ENCODE measurements at places on chromosomes 3 and 15.
A peak's percentile ranks its signal among the peaks of the same experiment; 100 is the strongest.

DNA sequence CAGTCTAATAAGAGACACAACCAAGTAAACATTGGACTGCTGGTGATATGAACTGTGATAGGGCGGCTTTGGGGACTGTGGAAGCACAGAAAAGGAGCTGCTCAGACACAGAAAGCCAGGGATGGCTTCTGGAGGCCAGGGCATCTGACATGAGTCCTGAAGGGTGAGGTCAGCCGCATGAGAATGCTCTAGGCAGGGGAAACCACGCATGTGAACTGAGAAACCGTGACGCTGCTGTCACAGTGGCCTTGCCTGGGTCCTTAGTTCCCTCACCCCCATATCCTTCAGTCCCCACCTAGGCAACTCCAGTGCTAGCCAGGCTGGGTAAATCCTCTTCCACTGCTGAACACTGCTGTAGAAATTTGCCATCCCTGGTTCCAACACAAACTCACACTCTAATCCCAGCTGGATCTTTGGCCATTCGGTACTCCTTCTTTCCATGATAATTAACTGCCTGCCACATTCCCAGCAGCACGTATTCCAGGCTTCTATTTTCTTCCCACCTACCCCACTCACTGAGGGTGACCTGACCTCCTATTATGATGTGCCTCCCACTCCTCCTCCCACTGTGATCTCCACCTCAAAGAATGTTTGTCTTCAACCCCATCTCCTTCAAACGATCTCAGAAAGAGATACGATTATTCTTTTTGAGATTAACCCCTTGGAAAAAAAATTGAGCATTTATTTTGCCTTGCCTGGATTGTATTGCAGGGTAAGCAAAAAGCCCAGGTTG is 31.4 kb downstream of the CRYGS start:
- DNase-seq, result no peak

- DNase-seq, result no peak
These were observed 6.6 kb upstream of the CCR8 start for GRCh38 chr3:39322936-39323335.

GRCh38 chr15:90529011-90529370 is 732 bp upstream of the CRTC3 start:
- no peak for DNase-seq

- DNase-seq, result no peak
These were observed 17.7 kb downstream of the MELTF start for GRCh38 chr3:197011780-197012539.

DNA sequence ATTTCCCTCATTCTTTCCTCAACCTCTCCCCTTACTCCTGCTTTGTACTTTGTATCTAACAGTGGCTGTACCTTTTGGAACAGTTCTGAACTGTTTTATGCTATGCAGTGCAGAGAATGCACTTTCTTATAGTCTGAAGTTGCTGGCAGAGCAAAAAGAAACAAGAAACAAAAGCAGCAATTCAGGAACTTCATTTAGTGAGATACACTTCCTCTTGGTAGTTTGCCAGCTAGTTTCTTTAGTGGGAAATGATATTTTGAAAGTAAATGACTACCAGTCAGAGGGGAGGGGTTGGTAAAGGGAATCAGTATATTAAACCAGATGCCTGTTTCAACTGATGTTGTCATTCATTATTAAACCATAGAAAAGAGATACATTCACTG is 55.0 kb upstream of the CHD2 start:
- peak; percentile 28 for DNase-seq

DNA sequence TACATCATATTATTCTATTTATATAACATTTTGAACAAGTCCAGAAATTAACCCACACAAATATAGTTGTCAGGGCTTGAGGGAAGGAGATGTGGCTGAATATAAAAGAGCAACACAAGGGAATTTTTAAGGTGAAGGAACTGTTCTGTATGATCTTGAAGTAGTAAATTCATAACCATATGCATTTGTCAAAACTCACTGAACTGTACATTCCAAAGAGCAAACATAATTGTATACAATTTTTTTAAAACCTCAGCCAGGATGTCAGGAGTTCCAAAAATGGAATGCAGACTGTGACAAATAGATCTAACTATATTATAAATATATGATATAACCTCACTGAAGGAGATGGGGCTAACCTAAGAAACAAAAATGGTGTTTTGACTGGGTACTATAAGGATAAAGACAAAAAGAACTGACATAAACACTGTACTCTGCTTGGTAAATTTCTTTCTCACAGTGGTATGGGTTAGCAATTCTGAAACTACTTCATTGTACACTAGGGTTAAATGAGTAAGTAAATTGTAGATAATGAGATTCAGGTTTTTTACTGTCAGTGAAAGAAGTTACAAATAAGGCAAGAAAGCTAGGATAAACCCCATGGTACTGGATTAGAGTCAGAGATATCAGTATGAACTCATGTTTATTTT is 14.4 kb downstream of the GOLGB1 start:
- DNase-seq, result no peak

DNA sequence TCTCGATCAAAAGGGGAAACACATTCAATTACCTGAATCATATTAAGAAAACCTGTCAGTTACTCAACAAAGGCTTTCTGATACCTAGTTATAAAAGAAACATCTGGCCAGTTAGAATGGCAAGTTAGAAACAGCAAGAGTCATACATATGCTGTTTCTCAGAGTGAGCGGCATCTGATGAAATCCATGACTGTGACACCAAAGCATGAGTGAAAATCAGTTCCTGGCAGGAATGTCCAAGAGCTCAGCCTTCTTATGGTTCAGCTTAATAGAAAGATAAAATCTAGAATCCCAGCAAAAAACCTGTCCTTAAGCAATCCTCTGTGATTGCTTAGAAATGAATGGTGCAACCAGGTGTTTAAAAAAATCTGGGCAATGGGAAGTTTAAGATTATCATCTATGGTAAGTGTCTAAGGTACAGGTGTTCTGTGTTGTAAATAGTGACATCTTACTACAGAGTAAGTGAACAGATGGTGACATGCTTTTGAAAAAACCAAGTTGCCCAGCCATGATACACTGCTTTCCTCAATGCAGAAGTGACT is 18.8 kb downstream of the B4GALT4 start:
- no peak for DNase-seq

- DNase-seq, result peak; percentile 58
These were observed 93.8 kb downstream of the CMSS1 start for GRCh38 chr3:99911433-99911832.

DNA sequence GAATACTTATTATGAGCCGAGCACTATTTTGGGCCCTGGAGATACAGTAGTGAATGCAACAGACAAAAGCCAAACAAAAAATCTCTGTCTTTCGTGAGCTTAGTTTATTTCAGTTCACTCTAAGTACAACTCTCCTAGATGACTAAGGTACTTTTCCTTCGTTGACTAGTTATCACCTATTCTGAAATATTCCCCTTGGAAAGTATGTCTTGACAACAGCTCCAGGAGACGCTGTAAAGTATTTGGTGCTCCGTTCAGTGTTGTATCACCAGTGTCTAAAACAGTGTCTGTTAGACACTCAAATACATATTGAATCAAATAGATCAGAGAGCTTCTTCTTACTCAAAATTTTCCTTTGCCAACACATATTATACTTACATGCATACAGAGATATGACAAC is 119.6 kb downstream of the TFDP2 start:
- DNase-seq, result no peak

DNA sequence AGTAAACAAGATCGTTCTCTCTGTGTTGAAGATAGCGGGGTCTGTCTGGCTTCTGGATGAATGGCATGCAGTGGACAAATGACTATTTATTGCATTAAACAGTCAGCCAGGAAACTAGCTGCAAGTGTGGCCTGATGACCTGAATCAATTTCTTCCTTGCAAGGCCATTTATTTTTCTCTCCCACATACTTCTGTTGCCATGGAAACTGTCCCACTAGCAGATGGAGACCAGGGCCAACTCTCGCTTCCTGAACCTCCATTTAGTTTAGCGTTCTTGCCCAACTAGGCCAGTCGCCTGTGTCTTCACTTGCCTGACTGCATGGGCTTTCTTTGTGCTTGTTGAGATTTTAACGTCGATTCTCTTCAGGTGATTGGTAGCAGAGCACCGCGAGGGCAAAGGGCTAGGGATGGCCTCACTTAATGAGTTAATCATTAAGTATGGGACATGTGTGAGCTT is 27.6 kb downstream of the LMCD1 start:
- no peak for DNase-seq

- DNase-seq, result no peak
These were observed 33.4 kb downstream of the SETD2 start for GRCh38 chr3:47130557-47130956.

DNA sequence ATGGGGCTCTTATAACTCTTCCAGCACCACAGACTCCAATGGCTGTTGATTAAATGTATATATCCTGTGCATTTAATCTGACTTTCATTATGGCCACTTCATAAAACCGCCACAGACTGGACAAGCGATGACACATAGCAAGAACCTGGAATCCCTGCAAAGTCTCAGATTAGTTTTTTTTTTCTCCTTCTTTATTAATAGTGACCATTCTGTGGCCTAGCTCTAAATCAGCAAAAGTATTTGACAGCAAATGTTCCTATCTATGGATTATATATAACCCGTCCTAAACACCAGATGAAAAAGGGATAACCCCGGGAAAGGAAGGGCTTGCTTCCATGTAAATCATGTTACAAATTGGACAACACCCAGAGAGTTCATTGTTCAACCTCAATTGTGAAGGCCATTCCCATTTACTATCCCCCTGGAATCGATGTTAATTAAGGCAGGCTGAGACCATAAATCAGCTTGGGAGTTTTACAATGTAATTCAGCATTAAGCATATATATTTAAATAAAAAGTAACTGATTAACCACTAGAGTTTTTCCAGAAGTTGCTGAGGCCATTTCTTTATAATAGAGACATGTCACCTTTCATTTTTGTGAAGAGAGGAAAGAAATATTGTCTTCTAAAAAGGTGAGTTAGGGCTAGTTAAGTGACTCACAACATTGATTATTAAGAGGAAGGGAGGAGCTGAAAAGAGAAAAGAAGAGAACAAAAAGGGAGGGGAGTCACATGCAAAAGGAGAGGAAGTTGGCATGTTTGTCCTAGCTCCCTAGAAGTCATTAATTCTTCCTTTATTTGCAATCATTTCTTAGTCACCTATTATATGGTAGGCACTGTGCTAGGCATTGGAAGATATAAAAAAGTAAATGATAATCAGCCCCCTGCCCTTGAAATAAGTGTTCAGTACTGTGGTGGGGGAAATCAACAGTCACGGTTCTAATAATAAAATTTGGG is 26.2 kb downstream of the ALDH1A2 start:
- no peak for DNase-seq

DNA sequence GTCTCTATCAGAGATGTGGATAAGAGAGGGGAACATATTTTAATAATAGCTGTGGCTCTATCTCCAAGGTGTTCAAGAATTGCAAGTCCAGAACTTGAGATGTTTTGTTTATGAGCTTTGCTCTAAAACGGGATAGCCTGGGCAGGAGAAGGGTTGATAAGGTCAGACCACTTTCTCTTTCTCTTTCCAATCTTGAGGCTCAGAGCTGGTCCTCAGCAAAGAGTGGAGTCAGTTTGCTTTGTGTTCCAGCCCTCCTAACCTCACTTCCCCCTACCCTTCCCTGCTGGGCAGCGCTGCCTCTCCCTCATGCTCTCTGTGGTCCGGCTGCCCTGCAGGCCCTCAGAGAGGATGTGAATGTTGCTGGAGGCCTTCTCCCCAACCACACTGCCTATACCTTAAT is 13.8 kb downstream of the KLHL6 start:
- DNase-seq, result no peak

DNA sequence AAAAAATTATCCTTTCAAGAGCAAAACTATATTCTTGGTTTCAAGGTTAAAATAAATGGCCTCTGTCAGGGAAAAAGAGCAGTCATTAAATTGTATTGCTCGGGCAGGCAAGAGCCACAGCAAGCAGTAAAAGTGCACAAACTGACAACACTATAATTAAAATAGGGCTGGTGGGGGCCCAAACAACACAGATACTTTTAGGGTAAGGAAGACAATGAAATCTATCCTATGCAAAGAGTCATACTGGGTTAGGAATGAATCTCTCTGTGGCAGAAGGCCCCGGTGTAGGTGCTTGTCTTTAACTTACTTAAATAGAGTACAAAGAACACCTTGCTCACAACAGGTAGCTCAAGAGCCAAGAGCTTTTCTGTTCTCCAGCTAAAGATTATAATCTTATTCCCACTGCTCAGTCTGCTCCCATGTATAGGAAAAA is 94.7 kb downstream of the DLG1 start:
- no peak for DNase-seq

DNA sequence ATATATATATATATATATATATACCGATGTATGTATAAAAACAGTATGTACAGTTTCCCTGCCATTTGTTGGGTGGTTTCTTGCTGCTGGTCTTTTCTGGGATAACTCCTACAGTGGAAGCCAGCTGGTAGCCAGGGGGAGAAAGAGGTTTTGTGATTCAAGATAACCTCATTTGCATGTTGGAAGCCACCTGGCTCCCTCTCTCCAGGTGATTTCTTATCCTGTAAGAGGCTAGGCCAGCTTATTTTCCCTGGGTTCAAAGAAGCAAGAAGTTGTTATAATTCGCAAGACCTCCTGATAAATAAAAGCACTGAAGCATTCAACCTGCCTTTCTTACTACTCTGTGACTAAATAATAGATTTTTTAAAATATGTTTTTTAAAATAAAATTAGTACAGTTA is 443.3 kb downstream of the VGLL3 start:
- DNase-seq, result peak; percentile 69

DNA sequence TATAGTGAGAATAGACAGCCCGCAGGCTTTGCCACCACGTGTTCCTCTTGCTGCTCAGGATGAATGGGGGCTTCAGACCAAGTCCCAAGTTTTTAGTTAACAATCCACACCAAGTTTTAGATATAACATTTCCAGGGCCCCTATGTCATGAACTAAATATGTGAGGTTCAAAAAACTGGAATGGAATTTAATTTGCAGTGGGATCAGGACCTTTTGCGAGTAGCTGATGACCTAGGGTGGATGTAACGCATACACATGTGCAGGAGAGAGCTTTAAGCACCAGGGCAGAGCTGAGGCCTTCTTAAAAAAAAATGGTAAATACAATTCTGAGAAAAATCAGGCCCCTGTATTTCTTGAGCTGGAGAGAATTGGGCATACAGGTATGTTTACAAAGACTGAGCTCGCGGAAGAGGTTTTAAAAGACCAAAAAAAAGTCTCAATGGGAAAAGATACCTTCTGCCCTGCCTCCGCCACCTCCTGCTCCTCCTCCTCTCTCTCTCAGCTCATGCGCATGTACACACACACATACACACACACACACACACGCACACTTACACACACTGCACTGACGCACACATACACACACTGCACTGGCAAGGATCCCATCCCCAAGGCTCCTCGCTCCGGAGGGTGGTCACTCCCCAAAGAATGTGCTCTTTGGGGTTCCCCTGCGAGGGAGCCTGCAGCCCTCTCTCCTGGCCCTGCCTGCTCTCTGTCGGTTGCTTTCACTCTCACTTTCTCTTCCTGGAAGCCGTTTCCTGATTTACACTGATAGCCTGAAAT is 48.2 kb upstream of the IGF1R start:
- no peak for DNase-seq

GRCh38 chr3:23161896-23162570 is 41.1 kb upstream of the UBE2E2 start:
- DNase-seq, result no peak

GRCh38 chr15:80849308-80849707 is 70.1 kb downstream of the CEMIP start:
- DNase-seq, result no peak

- no peak for DNase-seq
These were observed 276.2 kb upstream of the TBC1D5 start for GRCh38 chr3:18018491-18019160.

All from NCI-H2171 treated with DMSO at 0.1 percent for 48 hours (cell line).